Renal cortex interstitium (tissue), 15 donors: ENCODE measurements at places on chromosomes 16 and 17. TPM values are rescaled to one million over a fixed set of nuclear protein-coding genes. Genes with fewer than 3 reads are reported as not detected.

Gene ITGAE
- polyA plus RNA-seq, result 37.7 TPM

Gene TNK1
- polyA plus RNA-seq, result 6.0 TPM

Gene SLC6A2
- 0.10 TPM for polyA plus RNA-seq

Gene COL1A1
- 412 TPM for polyA plus RNA-seq

Gene ARHGDIG
- 2.6 TPM for polyA plus RNA-seq

Gene SOST
- polyA plus RNA-seq, result 53.5 TPM

Gene KCTD13
- 31.7 TPM for polyA plus RNA-seq
